ENCODE measurements at places on chromosomes 5 and 9.

DNA sequence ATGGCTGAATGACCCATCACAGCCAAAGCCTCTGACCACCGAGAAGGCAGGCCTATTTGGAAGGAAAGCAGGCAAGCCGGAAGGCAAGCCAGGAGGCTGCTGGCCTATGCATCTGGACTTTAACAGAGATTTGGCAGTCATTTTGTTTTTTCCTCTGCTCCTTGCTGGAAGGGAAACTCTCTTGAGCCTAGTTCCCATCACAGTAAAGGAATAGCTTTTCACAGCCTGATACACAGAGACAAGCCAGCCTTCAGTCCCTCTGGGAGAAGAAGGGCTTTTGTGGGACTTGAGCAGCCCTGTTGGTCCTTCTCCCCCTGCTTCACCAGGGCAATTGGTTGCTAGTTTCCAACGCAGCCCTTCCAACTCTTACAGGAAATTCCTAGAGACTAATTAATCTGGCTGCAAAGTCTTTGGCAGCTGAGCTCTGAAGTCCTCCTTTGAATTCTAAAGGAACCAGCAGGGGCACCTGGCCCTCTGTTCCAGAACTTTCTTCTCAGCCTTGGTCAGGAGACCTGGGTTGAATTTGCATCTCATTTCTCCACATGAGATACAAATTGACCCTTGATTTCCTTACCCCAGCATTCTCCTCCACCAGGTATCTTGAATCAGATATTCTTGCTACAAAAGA lies 157.3 kb upstream of the EPB41L4A start:
- DNase-seq = no peak

GRCh38 chr5:134435560-134435959 lies 23.9 kb upstream of the CDKN2AIPNL start:
- DNase-seq = no peak

GRCh38 chr5:168057905-168058304 lies 233.5 kb upstream of the WWC1 start:
- DNase-seq = no peak

GRCh38 chr5:174145821-174146220 lies 100.3 kb downstream of the NSG2 start:
- no peak for DNase-seq

- no peak for DNase-seq
Observed at GRCh38 chr9:92245005-92245797, 48.3 kb downstream of the IARS1 start.

GRCh38 chr5:50759526-50760270 lies 93.3 kb downstream of the PARP8 start:
- DNase-seq = no peak

DNA sequence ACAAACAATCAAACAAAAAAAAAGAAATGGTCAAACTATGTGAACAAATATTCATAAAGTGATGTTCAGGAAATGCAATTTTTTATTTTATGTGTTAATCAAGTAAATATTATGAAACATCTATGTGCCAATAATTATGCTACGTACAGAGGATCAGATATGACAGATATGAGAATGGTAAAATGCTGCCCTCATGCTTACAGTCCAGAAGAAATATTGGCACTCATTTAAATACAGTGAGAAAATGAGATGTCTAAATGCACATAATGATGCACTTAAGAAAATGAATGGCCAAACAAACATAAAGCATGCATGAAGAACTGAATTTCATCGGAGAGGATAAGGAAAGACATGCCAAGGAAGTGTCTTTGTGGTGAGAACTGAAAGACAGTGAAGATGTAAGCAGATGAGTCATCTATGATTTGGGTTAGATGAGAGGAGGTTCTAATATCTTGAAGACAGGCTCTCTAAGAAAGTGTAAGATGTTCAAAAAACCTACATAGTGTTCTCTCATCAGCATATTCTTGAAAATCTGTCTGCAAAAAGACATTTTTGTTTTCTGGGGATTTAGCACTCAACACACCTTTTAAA lies 1231.1 kb upstream of the ACO1 start:
- DNase-seq = no peak

All from ureter (tissue), 1 donor.